ENCODE measurements at places on chromosomes 3 and 15.

GRCh38 chr3:74089814-74090213, 465.1 kb upstream of the PDZRN3 start:
- DNase-seq = peak; percentile 95

DNA sequence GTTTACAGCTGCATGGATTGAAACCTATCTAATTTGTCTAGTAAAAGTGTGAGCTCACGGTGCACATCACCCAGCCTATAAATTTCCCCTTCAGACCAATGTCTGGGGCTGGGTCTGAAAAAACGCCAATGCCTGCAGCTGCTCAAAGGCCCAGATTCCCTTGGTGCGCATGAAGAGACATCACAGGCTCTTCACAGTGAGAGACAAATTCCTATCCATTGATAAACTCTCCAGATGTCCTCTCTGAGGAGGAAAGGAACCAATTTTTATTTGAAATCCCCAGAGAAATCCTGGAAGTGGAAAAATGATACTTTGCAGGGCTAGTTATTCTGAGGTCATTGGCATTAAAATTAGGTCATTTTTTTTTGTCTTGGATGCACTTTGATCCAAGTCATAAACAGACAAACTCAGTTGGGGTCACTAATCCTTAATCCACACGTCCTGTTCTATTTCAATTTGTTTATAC, 360.5 kb downstream of the EPHA3 start:
- peak; percentile 25 for DNase-seq

DNA sequence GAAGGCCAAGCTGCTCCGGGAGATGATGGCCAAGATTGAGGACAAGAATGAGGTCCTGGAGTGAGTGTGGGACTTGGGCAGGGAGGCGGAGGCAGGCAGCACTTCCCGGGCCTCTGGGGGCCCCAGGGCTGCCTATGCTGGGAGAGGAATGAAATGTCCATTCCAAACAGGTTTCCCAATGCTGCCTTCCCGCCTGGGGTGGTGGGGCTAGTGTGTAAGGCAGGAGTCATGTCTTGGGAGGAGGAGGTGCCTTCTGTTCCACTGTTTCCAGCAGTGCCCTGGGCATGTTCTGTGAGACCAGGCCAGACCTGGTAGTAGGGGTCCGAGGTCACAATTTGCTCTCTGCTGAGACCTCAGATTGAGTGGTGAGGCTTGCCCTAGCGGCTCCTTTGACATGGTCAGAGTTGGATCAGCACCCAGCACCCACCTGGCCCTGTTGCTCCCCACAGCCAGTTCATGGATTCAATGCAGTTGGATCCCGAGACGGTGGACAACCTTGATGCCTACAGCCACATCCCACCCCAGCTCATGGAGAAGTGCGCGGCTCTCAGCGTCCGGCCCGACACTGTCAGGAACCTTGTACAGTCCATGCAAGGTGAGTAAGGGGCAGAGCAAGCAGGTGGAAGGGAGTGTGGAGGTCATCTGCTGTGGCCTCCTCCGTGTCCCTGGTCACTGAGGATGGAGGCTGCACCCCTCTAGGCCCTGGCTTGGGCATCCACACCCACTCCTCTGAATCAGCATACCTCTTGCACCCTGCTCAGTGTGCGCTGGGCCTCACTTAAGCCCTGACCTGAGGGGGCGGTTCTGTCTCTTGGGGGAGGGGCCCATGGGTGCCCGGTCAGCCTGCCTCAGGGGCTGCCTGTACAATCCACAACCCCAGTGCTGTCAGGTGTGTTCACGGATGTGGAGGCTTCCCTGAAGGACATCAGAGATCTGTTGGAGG, 27.3 kb downstream of the PTPN23 start:
- DNase-seq = no peak

DNA sequence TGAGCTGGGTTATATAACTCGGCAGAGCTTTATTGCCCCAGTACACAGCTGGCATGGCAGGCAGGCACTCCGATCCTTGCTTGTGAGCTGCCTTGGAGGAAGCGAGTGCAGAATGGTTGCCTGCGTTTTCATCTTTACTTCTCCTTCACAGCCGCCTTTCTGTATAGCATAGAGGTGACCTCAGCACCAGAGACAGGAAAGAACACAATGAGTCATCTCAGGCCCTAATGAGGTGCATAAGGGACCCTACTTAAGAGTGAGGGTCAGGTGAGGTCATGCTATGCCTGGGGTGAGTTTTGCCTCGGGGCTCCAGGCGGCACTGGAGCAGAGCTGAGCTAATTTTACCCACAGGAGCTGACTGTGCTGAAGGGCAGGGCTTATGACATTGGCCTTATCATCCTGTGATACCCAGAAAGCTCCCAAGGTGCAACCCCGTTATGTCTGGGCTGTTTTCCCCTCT, 43.5 kb downstream of the LPP start:
- no peak for DNase-seq

GRCh38 chr15:82139823-82140268, 94.0 kb upstream of the MEX3B start:
- DNase-seq = peak; percentile 69

DNA sequence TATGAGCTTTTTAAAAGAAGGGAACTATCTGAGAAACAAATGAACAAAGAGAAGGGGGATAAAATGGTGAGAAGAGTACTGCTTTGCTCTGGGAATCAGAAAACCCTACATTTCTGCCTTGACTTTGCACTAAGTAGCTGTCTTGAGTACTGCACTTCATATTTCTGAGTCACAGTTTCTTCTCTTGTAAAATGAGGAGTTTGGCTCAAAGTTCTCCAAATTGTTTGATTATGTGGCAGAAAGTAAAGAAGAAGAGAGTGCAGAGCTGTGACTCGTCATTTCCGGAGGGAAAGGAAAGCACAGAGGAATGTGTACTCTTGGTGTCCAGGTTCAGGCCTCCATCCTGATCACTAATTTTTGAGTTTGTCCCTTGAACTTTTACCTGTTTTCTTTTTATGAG, 54.7 kb downstream of the TP63 start:
- peak; percentile 91 for DNase-seq

DNA sequence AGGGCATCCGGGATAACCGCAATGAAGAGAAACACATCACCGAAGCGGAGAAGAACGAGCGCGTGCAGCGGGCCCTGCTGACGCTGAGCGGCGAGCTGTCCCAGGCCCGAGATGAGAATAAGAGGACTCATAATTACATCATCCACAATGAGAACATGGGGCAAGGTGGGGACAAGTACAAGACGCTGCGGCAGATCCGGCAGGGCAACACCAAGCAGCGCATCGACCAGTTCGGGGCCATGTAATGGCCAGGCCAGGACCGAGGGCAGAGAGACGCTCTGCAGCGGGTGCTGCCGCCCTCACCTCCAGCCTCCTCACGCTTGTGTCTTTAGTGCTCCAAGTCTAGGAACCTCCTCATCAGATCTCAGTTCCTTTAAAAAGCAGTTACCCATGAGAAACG, 863.7 kb upstream of the ALCAM start:
- no peak for DNase-seq

Measured in fibroblast of skin of abdomen (primary cell).